Fibroblast of skin of left biceps (primary cell): ENCODE measurements at places on chromosomes 4 and X.

- DNase-seq = no peak
Measured at GRCh38 chrX:110746014-110746413, 49.6 kb downstream of the CHRDL1 start.

- DNase-seq = no peak
Measured at GRCh38 chr4:36737691-36738090, 456.3 kb downstream of the DTHD1 start.

DNA sequence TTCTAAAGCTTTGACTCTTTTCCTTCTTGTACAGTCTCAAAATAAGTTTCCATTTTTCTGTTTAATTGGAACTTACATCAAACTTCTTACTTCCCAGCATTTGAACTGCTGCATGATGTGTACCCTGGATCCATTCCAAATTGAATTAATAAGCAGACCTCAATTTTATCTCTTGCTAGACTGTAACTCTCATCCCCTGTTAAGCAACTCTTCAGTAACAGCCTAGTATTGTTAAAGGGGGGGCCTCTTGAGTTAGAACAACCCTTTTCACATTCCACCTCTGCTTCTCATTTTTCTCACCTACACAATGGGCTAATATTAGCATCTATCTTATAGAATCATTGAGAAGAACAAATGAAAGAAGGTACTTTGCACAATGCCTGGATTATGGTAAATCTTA is 169.4 kb downstream of the IL1RAPL1 start:
- DNase-seq = no peak

DNA sequence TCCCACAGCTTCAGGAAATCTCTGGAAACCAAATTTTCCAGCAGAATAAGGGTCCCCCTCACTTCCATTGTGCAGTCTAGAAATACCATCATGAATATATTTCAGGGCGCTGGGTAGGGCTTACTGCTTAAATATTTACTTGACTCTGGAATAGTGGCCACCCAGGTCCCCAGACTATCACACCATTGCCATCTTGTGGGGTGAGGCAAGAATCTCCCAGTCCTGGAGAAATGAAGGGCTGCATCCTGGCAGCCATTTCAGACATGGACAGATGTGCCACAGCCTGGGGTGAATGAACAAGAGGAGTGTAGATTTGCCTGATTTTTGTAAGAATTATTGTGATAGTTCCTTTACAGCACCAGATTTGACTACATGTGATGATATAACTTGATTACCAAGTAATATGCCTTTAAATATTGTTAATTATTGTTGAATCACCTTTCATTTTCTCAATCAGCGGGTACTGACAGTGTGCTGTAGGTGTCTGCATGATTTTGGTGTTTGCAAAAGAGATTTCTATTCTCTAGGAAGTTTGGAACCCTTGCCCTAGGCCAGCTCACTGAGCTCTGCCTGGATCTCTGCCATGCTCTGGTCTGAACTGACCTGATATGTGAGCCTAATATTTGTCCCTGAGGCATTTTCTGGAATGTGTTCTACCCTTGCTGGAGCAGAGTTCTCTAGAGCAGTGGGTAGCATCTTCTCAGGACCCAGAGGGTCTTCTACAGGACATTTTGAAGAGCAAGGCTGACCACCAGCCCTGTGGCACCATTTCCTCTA is 183.4 kb downstream of the KIT start:
- DNase-seq = peak; percentile 8

DNA sequence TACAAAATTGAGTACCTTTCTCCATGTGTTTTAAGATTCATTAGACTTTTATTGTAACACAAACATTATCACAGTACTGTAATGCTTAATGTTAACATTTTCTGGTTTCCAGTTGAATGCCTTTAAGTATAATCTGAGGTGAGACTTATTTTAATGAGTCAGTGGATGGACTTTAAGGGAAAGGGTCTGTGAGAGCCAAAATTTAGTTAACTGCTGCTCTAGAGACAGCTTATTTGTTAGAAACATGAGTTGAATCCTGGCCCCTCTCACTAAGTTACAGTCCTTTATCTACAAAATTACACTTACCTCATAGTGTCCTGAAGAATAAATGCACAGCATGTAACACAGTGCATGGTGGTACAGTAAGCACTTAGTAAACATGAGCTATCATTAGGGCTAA is 66.0 kb downstream of the PGRMC2 start:
- DNase-seq = no peak

- no peak for DNase-seq
Measured at GRCh38 chr4:95466791-95467190, 82.0 kb downstream of the UNC5C start.

DNA sequence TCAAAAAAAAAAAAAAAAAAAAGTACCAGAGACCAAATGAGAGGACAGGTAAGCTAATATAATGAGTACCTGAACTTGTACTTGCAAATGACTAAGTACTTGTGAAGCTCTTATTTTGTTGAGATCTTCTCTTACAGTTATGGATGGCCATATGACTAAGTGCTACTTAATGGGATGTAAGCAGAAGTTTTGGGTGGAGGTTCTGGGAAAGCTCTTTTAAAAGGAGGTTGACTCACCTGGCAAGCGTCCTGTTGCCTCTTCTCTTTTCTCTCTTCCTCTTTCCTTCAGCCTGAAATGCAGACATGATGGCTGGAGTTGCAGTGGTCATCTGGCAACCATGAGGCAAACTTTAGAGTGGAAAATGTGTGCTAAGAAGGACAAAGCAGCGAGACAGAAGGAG is 36.9 kb upstream of the MED14 start:
- DNase-seq = peak; percentile 8

DNA sequence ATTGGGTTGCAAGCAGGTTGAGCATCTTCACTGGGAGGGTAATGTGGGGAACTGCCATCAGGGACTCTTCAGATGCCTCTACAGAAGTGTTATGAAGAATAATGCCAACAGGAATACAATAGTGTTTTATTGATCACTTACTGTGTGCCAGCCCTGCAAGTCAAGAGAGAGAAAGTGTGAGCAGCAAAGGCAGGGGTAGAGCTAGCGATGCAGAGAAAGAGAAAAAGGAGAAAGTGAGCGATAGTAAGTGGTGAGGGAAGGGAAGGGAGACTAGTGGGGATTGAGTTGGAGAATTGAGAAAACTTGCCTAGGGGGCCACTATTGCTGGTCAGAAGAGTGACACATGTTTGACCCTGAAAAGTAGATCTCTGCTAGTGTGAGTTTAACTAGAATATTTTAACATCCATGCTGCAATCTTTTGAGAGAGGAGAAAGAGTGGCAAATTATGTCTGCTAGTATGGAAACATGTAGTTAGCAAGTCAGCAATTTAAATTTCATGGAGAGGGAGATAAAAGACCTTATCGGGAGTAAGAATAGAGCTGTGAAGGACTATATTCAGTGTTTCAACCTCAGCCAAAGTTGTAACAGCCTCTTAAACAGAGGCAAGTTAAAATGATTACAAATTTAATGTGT is 12.2 kb downstream of the AFF1 start:
- no peak for DNase-seq

DNA sequence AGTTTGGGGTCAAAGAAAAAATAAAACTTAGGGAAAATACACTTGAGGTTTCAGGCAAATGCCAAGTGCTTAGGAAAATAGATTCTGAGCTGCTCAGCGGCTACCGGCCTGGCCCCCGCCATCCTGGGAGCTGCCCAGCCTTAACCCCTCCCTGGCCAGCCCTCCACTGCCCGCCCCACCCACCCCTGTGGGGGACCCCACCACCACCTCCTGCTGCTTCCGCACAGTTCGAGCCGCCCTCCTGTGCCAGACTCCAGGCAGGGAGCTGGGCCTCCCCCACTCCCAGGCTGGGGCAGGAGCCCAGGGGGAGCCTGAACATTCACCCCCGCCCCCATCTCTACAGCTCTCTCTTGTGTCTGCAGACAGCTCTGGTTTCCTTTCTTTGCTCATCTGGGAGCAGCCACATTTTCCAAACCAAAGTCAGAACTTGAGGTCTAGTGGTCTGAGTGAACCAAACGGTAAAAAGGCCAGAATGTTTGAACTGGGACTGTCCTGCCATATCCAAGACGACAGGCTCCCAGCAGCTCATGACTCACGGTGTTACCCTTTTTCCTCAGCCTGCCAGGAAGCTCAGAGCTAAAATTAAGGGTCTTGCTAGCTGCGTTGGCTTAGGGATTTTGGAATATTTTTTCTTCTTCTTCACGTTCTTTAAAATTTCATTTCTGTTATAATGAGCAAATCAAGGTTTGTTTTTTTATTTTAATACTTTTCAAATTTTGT is 4.7 kb upstream of the FGFR3 start:
- no peak for DNase-seq

DNA sequence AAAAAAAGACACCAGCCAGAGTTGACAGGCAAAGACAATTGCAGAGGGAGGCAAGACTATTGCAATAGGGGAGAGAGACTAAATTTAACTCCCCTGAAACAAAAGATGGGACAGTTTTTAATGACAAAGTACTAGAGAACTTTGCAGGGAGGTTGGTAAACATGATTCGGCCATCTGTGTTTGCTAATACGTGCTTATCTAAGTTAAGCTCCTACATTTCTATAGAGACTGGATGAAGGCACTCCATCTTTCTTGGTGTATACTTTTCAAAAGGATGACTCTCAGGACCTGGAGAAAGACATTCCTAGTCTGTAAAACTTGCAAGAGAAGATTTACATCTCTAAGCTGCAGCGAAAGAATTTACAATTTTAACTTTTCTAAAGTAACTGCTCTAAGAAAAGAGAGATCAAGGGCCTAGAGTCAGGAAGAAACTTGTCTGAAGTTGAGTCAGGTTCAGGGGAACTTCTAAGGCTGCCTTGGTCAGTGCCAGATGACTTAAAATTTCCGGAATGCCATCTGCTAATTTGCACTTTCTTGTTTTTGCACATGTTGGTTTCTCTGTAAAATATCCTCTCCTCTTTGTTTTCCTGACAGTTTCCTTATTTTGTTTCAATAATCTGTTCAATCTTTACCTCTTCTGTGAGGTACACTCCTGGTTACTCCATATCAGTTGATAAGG is 10.6 kb downstream of the ADAM29 start:
- no peak for DNase-seq

DNA sequence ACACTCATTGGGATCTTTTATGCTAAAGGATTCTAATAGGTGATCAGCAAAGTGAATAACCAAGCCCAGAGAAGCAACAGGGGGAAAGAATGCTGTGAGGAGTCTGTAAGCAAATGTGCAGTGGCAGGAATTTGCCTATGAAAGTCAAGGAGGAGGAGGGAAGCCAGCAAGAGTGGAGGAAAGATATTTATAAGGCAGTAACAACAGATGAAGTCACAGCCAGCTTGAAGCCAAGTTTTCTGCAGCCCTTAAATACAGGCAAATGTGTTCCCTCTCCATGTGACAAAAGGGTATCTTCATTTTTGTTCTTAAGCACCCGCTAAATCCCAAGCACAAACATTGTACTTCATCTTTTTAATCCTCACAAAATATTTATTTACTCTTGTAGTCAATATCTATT is 275.0 kb upstream of the CLNK start:
- no peak for DNase-seq

GRCh38 chrX:27976284-27976683 is 5.0 kb downstream of the DCAF8L1 start:
- DNase-seq = peak; percentile 39

DNA sequence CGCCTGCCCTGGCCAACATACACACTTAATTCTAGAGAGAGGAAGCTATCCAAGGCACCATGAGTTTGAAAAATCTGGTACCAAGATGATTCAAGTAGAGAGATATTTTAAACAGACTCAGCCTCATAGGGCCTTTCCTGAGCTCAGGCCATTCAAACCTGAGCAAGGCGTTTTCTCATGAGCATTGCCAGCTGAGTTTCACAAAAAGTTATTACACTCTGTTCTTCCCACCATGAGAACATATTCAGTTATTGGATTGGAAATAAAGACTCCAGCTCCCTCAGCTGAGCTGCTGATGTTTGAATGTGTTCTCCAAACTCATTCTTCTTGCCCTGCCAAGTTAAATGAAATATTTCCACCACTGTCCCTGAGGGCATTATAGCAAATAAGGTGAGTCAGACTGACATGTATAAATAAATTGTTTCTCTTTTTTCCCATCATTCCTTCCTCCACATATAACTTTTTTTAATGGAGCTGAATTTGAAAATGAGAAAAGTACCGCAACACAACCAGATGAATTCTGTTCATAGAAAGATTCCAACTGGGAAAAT is 429.6 kb downstream of the RAB28 start:
- no peak for DNase-seq

- no peak for DNase-seq
Measured at GRCh38 chrX:18883234-18883960, 100.5 kb downstream of the PHKA2 start.

- DNase-seq = no peak
Measured at GRCh38 chr4:55458164-55458563, 62.4 kb downstream of the TMEM165 start.

- no peak for DNase-seq
Measured at GRCh38 chr4:3340038-3340699, 47.3 kb downstream of the RGS12 start.

DNA sequence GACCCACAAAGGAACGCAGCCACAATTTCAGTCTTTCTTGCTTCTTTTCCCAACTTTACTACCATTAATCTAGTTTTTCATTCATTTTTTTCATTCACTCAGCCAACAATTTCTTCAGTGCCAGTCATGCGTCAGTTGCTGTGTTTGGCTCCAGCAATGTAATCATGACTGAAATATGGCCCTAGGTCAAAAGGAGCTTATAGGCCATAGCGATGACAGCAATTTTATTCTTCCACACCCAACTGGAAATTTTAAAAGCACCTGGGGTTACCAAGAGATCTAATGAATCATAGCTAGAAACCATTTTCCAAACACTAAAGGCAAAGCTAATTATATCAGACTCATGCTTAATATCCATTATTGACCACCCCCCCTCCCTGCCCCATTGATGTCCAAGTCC is 29.8 kb upstream of the C1QTNF7 start:
- no peak for DNase-seq

DNA sequence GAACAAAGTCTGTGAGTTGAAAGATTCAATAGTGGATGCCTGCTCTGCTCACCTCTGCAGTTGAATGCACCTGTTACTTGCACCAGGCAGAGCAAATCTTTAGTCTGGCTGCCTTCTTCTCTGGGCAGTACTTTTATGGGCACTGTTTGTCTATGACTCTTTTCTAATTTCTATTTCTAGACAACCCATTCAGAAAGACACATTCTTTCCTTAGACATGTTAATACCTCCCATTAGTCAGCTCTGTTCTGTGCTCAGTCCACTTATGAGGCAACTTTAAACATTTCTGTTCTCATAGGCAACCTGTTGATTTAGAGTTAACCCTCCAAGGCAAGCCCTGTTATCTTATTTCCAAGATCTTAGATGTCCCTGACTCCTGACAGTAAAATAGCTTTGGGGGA is 108.9 kb downstream of the SYNPO2 start:
- DNase-seq = no peak

GRCh38 chr4:24741910-24742309 is 53.5 kb upstream of the SOD3 start:
- DNase-seq = no peak

- peak; percentile 50 for DNase-seq
Measured at GRCh38 chrX:30875957-30876356, 13.1 kb downstream of the TAB3 start.

DNA sequence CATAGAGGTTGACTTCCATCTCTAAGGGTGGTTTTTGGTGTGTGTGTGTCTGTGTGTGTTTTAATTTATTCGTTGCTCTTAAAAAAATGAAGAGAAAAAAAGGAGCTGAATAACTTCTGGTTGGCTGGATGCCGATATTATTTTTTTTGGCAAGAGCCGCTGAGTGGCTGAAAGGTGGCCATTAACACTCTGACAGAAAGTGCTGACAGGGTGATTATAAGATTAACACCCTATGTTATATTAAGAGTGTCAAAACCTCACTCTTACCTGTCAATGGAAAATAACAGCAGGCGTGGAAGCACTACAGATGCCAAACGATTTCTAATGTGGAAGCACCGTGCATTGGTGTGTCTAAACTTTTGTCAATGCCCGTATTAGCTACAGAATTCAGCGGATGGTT is 622.5 kb downstream of the ANKRD50 start:
- no peak for DNase-seq
